AG20443 (cell line): ENCODE measurements at places on chromosomes 12 and 14.

GRCh38 chr14:52793061-52793460, 1.7 kb upstream of the GNPNAT1 start:
- DNase-seq: no peak

GRCh38 chr12:107522692-107523477, 162.7 kb upstream of the PWP1 start:
- no peak for DNase-seq

DNA sequence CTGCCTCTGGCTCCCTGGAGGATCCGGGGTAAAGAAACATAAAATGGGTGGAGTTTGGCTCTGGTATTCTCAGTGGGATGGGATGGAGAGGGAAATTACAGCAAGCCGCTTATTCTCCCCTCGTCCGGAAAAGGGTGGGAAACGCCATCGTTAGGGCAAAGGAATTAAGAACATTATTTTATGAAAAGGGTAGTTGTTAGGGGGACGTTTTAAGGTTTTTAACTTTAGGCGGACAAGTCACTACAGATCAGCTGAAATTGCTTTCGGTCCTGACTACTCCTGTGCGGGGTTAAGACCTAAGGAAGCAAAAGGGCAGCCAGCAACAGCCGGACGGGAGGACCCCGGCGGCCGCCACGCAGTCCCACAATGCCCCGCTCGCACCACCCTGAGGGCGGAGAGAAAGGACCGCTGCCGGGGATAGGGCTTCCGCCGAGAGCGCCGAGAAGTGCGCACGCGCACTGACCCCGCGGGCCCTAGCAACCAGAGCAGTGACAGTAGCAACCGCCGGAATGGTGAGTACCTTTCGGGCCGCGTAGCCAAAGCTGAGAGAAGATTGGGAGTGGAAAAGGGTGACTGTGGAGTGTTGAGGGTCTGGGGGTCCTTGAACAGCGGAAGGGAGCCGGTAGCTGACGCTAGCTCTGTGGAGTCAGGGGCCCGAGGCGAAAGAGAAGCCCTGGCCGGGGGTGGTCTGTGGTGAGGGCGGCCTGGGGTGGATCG, at the start of gene DNAL1:
TSS of gene DNAL1 (plus strand) at position 456 of the 717 bp plus-strand sequence. CDS start at position 510, 54 bp downstream.
- DNase-seq: peak; percentile 99

- DNase-seq: no peak
Measured at GRCh38 chr14:71905031-71905430, 27.2 kb upstream of the RGS6 start.

DNA sequence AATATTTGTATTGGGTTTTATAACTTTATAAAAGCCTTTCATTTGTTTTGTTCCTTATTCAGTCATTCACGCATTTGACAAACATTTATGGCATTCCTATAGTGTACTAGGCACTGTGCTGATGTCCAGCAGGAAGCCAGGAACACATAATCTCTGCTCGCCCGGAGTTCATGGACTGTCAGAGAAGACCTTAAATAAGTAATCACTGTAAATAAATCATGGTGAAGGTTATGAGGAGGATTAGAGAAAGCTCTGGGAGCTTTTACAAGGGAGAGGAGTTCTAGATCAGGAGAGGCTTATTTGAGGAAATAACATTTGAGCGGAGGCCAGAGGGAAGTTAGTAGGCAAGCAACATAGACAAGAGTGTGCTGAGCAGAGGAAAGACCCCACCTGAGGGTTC, 1.4 kb upstream of the RDH11 start:
- no peak for DNase-seq

- DNase-seq: no peak
Measured at GRCh38 chr14:86430853-86431252, 900.9 kb downstream of the FLRT2 start.

GRCh38 chr14:103393070-103393469, 7.9 kb downstream of the MARK3 start:
- no peak for DNase-seq

DNA sequence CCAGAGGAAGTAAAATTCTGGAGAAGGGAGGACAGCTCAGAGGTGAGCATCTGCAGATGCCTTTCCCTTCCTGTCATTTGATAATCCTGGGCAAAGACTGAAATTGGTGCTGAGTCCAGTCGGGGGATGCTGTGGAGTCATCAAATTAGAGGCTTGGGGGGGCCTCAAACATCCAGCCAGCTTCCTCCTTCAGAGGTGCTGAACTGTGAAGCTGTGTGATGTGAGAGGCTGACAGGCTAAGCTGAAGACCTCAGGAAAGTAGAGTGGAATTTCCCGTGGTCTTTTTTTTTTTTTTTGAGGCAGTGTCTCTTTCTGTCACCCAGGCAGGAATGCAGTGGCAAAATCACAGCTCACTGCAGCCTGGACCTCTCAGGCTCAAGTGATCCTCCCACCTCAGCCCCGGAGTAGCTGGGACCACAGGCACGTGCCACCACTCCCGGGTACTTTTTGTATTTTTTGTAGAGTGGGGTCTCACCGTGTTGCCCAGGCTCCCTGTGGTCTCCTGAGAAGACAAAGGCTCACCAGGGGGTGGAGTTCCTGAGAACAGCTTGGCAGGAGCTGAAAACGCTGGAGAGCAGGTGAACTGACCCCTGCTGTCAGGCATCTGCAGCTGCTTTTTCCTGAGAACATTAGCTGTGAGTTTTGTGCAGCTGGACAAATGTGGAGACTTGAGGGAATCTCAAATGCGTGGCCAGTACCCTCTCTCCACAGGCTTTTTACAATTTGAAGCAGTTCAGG, 6.1 kb upstream of the TCL1B start:
- no peak for DNase-seq

- no peak for DNase-seq
Measured at GRCh38 chr12:31249356-31249755, 76.6 kb downstream of the SINHCAF start.

DNA sequence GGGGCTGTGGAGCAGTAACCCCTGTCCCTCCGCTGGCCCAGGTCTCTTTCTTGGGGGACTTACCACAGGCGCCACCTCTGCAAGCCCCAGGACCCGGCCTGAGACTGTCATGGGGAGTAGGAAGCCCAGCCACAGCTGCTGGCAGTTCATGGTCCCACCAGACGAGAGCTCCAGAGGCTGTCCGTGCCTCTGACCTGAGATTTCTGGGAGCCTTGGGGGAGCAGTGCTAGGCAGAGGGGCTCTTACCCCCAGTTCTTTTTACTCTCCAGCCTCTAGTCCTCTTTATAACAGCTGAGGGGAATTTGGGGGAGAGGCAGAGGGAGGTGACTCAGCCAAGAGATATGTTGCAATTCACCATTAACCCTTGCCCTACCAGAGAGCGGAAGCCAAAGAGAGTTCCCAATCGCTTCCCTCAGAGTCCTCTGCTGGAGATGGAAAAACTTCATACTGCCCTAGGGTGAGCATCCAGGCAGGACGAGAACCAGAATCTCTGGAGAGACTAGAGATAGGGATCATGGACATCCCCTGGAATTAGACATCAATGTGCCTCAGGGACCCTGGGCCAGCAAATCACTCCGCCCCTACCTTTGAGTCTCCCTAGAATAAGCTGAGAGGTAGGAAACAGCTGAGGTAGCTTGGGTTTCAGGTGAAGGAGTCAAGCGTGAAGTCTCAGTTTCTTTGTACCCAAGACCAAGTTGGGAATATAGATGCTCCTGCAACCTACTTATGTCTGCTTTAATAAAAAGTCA, at the start of gene MMP19:
TSS of gene MMP19 (minus strand) at position 256 of the 749 bp plus-strand sequence. CDS start at position 150, 106 bp downstream.
- DNase-seq: peak; percentile 71

- DNase-seq: no peak
Measured at GRCh38 chr14:65533736-65534404, 121.3 kb downstream of the FUT8 start.

DNA sequence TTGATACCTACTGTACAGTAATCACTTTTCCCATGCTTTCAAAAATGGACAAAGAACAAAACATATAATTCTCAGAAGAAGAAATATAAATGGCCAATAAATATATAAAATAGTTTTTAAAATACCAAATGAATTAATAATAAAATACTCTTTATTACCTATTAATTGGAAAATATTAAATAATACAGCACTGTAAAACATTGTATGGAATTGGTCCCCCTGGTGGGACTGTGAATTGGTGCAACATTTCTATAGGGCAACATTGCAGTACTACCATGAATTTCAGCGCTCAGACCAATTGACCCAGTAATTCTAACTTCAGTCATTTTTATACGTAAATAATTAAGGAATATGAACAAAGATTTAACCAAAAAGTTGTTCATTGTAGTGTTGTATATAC, 162.6 kb downstream of the PELI2 start:
- no peak for DNase-seq

DNA sequence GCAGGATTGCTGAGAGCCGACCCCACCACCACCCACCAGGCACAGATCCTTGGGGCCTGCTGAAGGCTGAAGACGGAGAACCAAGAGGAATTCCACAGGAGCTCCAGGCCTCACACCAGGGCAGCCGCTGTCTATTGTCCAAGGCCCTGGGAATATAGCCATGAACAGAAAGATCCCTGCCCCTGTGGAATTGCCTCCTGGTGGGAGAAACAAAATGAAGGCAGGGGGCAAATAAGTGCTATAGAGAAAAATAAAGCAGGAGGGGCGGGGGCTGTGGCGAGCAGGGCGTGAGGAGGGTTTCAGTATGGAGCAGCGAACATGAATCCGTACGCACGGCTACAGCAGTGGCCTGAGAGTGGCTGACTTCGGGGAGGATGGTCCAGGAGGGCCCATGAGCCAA, 96.1 kb downstream of the EML1 start:
- no peak for DNase-seq

DNA sequence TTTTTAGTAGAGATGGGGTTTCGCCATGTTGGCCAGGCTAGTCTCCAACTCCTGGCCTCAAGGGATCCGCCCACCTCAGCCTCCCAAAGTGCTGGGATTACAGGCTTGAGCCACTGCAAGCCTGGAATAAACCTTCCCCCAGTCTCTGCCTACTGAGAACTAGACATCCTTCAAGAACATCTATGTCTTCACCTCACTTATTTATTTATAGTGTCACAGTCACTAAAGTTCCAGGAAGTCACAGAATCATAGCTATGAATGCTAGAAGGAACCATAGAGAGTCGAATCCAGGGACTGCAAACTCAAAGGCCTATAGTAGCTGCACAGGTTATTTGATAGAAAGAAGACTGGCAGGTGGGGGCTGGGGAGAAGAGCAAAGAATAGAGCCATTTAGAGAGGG, 44.7 kb upstream of the NUDT4 start:
- no peak for DNase-seq

DNA sequence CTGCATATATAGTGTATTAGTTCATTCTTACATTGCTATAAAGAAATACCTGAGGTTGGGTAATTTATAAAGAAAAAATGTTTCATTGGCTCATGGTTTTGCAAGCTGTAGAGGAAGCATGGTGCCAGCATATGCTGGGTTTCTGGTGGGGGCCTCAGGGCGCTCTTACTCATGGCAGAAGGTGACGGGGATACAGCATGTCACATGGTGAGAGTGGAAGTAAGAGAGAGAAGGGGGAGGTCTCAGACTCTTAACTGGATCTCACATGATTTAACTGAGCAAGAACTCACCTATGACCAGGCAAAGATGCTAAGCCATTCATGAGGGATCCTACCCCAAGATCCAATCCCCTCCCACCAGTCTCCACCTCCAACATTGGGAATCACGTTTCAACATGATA, 15.9 kb upstream of the PAWR start:
- no peak for DNase-seq

DNA sequence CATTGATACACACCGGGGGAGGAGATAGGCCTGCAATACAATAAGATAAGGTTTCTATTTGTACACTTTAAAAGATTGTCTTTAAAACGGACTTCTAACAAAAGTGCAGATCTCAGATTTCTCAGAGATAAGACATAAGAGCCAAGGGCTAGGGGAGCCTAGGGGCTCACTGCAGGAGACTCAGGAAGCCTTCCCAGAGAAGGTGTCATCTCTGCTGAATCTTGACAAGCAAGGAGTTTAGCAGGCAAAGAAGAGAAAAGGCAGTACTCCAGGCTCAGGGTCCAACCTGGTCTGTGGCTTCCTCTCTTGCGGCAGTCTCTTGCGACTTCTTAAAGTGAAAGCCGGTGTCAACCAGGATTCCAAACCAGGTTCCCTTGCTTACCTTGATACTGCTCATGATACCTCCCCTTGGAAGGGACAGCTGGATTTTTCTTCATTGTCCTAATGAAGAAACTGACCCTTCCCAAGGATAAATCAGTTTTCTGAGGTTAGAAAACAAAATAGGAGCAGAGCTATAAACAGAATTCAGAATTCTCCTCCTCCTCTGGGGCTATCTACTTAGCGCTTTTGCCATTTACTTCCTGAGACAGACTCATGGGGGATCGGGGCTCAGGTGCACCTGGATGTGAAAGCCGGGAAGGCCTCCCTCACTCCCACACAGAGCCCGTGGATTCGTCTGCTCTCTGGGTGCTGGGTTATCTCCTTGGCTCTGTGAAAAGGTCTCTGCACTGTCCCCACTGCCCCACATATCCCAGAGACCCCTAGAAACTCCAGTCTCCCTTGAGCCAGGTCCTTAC, 1.7 kb upstream of the SCNN1A start:
- no peak for DNase-seq

GRCh38 chr12:94264736-94265485, 116.5 kb downstream of the PLXNC1 start:
- DNase-seq: no peak

GRCh38 chr12:102708108-102708507, 208.9 kb downstream of the PAH start:
- DNase-seq: no peak

DNA sequence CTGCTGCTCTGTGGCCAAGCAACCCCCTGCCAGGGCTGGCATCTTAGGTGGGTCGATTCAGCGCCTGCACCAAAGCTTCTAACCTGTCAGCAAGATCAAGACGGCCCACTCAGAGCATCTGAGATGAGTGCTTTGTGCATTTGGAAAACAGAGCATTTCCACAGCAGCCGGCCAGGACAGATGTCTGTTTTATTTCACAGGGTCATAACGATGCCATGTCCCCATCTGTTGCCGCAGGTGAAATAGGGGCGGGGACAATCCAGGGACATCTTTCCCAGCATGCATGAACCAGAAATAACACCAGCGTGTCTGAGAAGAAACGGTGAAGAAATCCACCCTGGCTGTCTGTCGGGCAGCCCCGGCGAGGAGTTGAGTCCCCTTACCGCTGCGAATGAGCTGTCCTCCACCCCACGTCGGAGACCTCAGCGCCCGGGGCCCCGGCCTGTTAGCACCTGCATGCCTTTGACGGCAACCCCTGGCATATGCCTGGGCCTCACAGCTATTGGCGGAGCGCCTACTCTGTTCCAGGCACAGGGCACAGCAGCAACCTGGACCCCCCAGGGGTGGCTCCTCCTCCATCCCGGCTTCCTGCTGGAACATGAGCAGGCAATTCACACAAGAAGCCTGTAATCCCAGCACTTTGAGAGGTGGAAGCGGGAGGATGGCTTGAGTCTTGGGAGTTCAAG, 30.6 kb upstream of the ULK1 start:
- peak; percentile 5 for DNase-seq

- no peak for DNase-seq
Measured at GRCh38 chr12:40827683-40828592, 135.7 kb downstream of the CNTN1 start.

GRCh38 chr14:75993567-75994041, 8.0 kb downstream of the IFT43 start:
- no peak for DNase-seq

- DNase-seq: peak; percentile 40
Measured at GRCh38 chr14:94180655-94181271, 6.6 kb downstream of the PPP4R4 start.

GRCh38 chr14:104137297-104138097, 890 bp upstream of the KIF26A start:
- DNase-seq: peak; percentile 92

GRCh38 chr12:26870491-26871419, 37.8 kb upstream of the ITPR2 start:
- peak; percentile 29 for DNase-seq
